ENCODE measurements at places on chromosomes 2 and 18.
A peak's percentile ranks its signal among the peaks of the same experiment; 100 is the strongest.

DNA sequence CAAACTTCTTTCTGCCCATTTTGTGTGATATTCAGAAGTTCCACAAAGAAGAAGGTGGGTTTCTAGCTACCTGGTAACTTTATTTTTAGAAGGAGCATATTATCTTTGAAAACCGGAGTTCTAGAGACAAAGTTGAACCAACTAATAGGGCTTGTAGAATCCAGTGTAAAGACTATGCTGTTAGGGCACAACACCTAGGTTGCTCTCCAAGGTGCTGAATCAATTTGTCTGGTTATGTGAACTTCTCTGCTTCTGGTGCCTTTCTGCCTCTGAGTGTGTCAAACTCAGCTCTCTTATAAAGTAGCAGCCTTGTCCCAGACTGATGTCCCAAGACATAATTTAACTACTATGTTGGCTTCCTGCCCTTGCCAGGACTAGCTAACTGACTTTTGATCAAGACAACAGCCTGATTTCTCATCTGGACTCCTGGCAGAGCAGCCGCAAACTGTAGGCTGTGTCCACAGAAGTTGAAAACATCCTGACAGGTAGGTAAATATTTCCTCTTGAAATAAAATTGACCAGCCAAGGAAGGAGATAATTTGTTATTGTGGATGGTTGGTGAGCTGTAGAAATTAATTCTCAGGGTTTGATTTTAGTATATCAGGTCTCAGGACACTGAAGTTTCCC is 119.4 kb downstream of the CYRIA start:
- no peak for DNase-seq

DNA sequence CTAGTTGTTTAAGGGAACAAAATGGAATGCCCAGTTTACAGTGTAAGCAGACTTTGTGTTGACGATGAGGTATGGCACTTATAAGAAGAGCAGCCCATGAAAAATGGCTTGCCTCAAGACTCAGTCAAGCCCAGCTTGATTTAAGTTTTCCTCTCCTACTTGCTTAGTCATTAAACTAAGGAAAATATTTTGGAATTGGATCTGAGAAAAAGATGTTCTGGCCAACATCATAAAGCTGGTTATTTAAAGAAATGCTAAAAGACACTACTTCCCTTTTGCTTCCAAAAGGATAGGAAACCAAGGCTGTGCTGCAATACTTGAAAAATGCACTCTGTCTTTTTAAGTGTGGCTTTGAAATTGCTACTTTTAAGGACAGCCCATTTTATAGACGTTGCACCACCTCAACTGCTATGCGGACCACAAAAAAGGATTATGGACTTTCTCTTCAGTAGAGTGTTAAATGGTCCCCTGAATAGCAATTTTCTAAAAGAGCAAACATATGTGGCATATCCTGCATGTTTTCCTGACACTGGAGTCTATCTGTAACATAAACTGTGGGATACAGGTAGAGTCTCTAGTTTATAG is 32.1 kb downstream of the CCDC141 start:
- DNase-seq = no peak

DNA sequence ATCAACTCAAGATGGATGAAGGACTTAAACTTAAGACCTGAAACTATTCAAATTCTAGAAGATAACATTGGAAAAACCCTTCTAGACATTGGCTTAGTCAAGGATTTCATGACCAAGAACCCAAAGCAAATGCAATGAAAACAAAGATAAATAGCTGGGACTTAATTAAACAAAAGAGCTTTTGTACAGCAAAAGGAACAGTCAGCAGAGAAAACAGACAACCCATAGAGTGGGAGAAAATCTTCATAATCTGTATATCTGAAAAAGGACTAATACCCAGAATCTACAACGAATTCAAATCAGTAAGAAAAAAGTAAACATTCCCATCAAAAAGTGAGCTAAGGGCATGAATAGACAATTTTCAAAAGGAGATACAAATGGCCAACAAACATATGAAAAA is 171.2 kb downstream of the ERBB4 start:
- DNase-seq = no peak

- no peak for DNase-seq
These were observed 72.7 kb downstream of the MARCHF4 start for GRCh38 chr2:216299588-216299987.

- no peak for DNase-seq
These were observed 6.6 kb upstream of the DSC3 start for GRCh38 chr18:31049189-31049588.

DNA sequence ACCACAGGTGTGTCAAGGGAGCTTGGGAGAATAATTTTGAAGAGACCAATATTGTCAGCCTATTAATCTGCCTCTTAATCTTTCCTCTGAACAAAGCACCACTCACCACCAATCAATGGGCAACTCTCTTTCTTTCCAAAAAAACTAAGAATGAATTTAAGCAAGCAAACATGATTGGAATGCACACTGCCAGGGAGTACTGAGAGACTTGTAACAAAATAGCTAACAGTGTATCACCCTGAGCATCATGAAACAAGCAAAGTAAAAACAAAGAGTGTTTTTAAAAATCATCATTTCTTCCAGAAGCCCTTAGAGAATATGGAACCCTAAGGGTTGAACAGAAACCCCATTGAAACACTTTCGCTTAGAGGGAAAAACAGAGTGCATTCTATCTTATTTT is 299.7 kb downstream of the DSEL start:
- no peak for DNase-seq

GRCh38 chr2:47083005-47083404 is 72.1 kb downstream of the STPG4 start:
- DNase-seq = no peak

GRCh38 chr2:105502625-105503334 is 103.9 kb upstream of the FHL2 start:
- DNase-seq = no peak

GRCh38 chr18:9866627-9867026 is 19.1 kb upstream of the TXNDC2 start:
- no peak for DNase-seq

- no peak for DNase-seq
These were observed 201.8 kb downstream of the GBX2 start for GRCh38 chr2:235966396-235966795.

DNA sequence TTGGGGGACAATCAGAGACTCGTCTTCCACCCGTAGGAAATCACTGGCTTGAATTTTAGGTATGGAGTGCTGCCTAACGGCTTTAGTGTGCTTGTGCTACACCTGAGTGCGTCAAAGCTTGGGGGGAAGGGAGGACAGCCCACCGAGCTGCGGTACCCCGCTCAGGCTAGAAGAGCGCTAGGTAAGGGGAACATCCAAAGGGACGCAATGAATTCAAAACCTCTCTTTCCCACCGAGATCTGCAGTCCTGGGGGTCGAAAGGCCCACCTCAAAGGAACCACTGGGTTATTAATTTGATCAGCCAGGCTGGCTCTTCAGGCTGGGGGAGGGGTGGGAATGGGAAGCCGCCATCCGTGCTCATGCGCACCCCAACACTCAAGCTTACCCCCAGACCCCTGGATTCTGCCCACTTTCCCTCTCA is 2.7 kb downstream of the EPHA4 start:
- no peak for DNase-seq

DNA sequence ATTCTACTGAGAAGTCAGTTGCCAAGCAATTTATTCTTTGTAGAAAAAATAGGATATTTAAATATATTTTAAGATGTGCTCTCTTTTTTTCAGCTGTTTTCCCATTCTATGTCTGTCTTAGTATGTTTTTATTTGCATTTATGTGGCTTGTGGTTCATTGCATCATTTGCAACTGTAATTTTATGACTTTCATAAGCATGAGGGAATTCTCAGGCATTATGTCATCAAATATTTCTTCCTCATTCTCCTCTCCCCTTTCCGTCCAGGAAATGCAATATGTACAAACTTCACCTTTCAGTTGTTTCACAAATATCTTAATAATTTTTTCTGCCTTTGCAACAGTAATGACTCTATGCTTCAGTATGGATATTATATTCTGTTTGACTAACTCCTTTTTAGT is 560.2 kb upstream of the LRATD1 start:
- no peak for DNase-seq

- no peak for DNase-seq
These were observed 38.4 kb downstream of the CYP26B1 start for GRCh38 chr2:72109291-72109690.

GRCh38 chr18:74623047-74623816 is 25.6 kb downstream of the ZNF407 start:
- peak; percentile 29 for DNase-seq

GRCh38 chr2:240322231-240322955 is 113.1 kb upstream of the GPC1 start:
- no peak for DNase-seq

GRCh38 chr2:46704593-46704992 is 211.0 kb downstream of the MCFD2 start:
- DNase-seq = no peak

DNA sequence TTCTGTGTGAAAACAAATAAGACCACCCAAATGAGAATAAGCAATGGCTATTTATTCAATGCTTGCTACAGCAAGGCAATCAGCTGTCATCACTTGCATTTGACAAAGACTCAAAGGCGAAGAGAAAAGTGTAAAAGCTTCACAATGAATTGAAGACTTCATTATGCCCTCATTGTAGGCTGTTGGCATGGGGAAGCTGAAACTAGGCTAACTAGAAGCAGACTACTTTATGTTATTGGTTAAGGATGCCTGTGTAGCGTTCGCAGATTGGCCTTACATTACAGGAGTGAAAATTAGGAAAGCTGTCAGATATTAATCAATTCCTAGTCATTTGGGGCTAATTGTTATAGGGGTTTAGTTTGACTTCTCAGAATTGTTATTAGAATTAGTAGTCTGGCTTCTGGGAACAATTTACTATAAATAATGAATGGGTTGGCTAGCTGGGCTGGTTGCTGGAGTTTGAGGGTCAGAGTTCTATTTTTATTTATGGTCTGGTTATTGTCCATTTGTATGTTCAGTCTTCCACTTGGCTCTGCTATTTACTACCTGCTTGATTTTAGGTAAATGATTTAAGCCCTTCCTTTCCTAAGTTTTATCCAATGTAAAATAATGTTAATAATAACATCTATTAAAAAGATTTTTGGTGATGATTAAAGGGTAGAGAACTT is 437.2 kb upstream of the SYT4 start:
- DNase-seq = no peak

DNA sequence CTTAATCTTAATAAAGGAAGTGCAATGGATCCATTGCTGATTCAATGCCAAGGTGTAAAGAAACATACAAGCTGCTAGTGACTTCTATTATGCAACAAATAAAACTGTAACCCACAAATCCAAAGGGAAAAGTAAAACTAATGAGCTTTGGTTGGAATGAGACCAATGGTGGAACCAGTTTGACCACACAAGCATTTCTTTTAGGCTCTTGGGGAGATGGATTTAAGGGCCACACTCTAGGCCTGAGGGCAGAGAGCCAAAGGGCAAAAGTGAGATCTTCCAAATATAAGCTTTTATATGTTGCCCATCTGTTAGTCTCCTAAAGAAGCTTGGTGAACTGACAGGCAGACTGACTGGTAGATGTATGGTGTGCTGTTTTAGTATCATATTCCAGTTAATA is 41.5 kb upstream of the MMADHC start:
- no peak for DNase-seq

DNA sequence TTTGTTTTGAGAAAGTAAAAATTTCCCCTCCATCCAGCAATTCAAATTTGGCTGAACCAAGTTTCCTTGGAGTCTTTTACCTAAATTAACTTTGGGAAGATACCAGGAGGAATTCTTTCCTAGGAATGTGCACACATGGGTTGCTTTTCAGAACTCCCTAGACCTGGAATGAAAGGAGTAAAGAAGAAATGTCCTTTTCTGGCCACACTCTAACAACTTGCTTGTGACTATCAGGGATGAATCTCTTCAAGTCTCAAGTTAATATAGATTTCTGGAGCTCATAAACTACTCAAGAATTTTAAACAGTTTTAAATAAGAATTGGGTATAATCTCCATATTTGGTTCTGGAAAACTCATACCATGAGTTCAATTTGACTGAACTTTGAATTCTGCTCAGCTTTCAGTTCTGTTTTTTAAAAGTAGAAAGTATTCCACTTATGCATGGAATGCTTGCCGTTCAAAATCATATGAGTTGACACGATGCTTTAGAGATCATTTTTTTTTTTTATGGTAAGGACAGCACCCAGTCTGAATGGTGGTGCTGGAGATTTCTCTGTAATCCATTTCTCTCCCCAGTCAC is 7.7 kb downstream of the RASGRP3 start:
- DNase-seq = no peak

GRCh38 chr2:130341562-130342019 is 1.1 kb upstream of the IMP4 start:
- peak; percentile 15 for DNase-seq

DNA sequence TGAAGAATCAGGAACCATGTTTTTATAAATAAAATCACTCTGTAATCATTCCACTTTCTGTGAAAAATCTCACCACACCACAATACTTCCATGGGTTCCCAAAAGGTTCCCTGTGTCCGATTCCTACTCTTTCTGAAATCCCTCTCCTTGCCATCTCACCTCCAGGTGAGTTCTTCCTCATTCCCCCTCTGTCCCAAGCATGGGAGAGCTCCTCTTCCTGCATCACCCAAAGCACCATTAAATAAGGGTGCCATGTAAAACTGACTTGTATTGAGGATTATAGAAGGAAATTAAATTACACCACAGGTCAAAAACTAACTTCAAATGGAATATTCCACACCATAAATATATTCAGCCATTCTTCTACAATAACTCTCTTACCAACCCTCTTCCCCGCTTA is 55.8 kb upstream of the ETAA1 start:
- DNase-seq = no peak

GRCh38 chr2:218006741-218007140 is 3.9 kb upstream of the TNS1 start:
- DNase-seq = no peak

DNA sequence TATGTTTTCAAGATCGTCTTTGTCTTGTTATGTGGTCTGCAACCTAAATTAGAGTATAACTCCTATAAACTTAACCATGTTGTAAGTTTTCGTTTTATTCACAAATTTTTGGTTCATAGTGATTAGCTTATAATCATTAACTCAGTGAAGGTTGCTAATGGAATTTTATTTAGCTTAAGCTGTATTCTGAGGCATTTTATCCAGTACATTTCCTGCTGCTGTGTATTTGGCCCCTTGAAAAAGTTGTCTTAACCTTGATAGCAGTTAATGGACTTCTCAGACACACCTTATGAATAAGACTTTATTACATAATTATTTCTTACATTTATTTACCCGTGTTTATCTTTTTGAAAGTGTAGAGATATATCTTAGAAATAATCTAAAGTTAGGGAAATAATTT is 20.5 kb downstream of the VAPA start:
- DNase-seq = no peak

Data from CD4-positive, alpha-beta T cell treated with Interleukin-4 for 4 hours (primary cell).